Myometrial cell (primary cell): ENCODE measurements at places on chromosomes 5 and 9. TPM values are rescaled to one million over a fixed set of nuclear protein-coding genes. Genes with fewer than 3 reads are reported as not detected.

Gene C6
- total RNA-seq = not detected in 2 replicates

Gene ZFP2
- 0.18 and 0.58 TPM in 2 replicates for total RNA-seq

Gene PDZD2
- 1.2 and 1.4 TPM in 2 replicates for total RNA-seq

Gene SPATA31A3
- total RNA-seq = not detected in 2 replicates

Gene SPOCK1
- 8.9 and 14.9 TPM in 2 replicates for total RNA-seq
